Activated T-cell treated with anti-CD3 and anti-CD28 coated beads, Interleukin-2, amount 50 U/mL, for 48 hours (primary cell): ENCODE measurements at places on chromosomes 12 and 14.

- DNase-seq = peak; percentile 19
Observed at GRCh38 chr12:32398816-32399369, 465 bp upstream of the FGD4 start.

DNA sequence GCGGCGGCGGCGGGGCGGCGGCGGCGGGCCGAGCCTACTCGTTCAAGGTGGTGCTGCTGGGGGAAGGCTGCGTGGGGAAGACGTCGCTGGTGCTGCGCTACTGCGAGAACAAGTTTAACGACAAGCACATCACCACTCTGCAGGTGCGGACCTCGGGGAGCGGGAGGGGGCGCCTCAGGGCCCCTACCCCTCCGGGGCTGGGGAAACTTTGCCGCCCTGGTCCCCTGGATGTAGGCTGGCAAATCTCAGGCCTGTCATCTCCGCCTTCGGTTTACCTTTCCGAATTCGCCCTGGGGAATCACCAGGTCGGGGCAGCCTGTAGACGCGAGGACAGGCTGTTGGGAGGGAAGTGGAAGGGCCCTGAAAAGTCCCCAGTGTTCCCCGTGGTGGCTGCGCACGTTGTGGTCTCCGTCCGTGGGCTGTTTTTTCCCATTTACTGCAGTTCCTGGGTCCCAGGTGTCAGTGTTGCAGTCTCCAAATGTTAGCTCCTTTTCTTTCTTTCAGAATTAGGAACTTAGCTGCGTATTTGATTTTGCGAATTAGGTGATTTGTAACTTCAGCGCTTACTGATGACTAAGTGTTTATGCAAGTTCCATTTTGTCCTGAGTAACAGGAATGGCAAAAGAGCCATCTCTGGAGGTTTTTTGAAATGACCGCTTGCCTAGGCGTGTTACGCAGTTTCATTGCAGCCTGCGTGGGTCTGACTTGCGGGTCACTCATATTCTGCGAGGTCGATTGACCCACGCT, 656 bp downstream of the RAB21 start:
- DNase-seq = peak; percentile 76

DNA sequence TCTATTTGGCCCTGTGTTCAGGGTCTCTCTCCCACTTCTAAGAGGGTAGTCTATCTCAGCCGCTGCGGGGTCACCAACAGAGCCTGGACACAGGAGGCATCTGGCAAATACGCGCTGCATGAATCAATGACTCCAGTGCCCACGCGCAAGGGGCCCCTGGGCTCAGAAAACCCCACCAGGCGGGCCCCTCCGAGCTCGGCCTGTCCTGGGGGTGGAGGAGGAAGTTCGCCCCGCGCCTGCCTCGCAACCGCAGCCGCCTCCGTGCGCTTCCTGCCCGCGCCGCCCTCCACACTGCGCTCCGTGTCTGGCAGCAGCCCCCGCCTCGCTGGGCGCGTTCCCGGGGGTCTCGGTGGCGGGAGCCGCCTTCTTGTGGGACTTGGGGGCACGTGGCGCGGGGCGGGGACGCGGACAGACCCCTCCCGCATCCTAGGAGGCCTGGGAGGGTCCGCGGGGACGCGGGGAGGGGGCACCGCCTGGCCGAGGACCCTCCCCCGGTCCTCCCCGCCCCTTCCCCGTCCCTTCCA, 811 bp upstream of the FBRSL1 start:
- peak; percentile 66 for DNase-seq

DNA sequence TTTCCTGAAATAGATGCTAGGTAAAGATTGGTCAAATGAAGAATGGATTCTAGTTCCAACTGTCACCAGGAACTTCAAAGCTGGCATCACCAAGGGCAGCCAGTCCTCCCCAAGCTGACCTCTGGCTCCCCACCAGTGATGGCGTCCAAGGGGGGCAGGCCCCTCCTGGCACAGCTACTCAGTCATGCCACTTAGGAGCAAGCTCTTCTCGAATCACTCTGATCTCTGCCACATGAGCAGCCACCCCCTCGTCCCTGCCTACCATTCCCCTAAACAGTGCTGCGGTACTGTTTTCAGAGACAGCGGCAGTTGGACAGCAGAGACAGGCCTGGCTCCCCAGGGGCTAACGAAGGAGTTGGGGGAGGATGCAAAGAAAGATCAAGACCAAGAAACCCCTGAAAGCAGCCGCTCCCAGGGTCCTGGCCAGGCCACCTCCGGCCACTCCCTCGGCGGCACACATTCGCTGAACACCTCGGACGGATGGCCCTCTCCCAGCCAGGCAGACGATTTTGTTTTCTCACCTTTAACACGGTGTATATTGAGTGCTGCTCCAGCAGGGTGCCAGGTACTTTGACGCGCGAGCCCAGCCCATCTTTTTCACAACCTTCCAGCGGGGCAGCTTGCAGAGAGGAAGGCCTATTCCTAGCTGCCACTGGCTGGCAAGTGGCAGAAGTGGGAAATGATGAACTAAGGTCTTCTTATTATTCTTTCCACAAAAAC, 47.4 kb downstream of the ARL6IP4 start:
- no peak for DNase-seq

DNA sequence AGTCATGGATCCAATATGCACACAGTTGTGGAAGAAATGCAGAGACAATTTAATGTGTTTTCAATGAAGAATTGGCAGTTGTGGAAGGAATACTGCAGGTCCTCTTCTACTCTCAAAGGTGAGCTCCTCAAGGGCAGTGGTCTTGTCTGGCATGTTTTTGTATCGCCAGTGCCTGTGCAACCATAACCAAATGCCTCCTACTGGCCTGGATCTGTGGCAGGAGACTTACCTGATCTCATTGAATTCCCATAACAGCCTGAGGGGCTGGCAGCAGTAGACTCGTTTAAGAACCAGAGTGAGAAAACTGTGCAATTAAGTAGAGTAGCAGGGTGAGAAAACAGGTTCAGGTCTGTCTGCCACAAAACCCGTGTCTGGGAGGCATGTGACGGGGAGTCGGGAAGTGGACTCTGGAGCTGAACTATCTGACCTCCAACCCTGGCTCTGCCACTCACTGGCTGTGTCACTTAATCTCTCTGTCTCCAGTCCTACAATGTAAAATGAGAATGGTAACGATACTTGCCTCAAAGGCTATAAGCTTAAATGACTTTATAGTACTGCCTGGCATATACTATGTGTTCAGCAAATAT, 268.2 kb upstream of the SSTR1 start:
- DNase-seq = no peak
